RWPE1 (cell line): ENCODE measurements at places on chromosomes 2 and 18.

DNA sequence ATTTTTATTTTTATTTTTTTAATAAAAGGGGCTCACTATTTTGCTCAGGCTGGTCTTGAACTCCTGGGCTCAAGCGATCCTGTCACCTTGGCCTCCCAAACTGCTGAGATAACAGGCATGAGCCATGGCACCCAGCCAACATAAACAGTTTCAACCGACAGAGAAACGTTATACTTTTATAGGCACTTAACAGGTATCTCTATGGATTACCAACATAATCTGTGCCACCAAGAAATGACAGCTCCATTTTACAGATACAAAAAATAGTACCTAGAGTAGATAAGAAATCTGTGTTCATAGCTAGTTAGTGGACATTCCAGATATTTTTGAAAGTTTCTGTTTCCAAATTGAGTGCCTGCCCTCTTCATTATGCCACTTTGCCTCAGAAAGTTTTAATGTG, 1316.7 kb downstream of the LRP1B start:
- DNase-seq = no peak

DNA sequence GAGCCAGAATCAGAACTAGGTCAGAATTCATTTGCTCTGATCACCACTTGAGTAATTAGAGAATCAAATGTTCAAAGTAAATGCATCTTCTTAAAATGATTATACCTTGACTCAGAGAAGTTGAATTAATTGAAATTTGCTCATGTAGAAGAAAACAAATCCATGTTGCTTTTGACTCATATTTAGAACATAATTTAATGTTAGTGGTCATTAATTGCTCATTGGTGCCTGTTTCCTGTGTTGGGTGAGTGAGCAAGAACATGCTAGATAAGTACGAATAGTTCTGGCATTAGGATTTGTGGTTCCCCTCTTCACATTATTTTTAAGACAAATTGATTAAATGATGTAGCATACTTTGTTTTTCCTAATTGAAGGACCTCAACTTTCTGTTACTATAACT, 19.0 kb downstream of the ACVR2A start:
- no peak for DNase-seq

- no peak for DNase-seq
These were observed 122.5 kb downstream of the FIGN start for GRCh38 chr2:163613266-163613731.

- DNase-seq = no peak
These were observed 61.6 kb downstream of the SOWAHC start for GRCh38 chr2:109675666-109676345.

GRCh38 chr2:70772486-70773155, 4.6 kb upstream of the ADD2 start:
- DNase-seq = no peak

GRCh38 chr18:67484458-67484857, 32.1 kb downstream of the DSEL start:
- DNase-seq = no peak

DNA sequence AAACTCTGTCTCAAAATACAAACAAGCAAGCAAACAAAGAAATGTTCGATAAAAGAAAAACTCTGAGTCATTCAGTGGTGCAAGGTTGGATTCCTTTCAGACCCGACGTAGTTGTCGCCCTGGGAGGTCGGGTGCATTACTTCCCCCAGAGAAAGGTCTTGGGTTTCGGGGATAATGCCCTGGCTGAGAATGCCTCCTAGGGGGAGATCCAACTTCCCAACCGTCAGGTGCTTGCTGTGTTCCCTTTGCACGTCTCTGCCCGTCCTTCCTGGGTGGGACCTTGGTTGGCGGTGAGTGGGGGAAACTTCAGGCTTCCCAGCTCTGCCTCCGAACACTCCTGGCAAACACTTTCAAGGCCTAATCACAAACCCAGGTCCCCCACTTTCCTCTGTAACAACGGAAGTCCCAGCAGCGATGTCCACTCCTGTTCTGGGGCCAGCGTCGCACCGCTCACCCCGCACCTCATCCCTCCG, 609 bp downstream of the TPGS2 start:
- peak; percentile 8 for DNase-seq

DNA sequence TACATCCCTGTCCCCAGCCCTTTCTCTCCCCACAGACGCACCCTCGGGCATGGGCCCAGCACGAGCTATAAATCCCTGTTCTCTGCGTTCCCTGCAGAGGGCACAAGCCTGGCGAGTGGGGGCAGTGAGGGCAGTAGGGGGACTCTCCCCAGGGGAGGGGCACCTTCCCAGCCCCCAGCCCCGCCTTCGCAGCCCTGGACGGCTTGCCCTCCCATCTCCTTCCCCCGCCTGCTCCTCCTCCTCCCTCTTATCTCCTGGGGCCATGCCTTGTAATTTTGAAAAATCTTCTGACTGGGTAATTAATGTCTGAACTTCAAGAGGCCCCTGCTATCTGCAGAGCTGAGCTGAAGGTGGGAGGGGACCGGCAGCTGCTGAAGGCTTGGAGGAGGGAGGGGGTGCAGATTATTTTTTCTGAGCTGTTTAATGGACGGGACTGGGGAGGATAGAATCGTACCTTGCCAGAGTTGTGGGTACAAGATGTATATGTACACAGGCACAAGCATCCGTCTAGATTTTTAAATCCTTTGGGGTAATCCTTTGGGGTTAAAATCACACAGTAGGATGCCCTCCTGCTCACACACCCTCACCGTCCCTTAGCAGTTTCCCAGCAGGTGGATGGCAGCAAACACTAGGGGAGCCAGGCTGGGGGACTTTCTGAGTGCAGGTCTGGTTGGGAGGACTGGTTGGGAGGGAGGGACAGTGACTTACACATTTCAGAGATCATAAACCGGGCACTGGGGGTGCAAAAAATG, 121.9 kb downstream of the SMAD7 start:
- DNase-seq = no peak

GRCh38 chr2:236657801-236658200, 88.2 kb downstream of the ACKR3 start:
- DNase-seq = no peak

GRCh38 chr2:182784777-182785176, 68.7 kb downstream of the DNAJC10 start:
- peak; percentile 8 for DNase-seq

DNA sequence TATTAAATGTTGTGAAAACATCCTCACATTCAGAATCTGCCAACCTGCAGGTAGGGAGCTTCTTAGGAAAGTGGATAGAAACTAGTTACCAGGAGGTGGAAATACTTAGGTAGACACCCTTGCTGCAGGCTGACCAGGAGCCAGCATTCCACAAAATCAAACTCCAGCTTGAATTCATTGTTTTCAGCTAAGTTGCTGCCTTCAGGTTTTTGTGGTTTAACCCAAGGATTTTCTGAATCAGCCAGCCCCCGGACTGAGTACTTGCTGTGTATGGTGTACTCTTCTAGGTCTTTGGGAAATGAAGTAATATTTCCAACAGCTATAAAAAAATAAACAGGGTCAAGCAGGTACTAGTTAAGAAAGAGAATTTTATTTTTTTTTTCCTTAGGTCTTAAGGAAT, 192.1 kb upstream of the CHST9 start:
- DNase-seq = no peak

- DNase-seq = no peak
These were observed 12.6 kb downstream of the NR4A2 start for GRCh38 chr2:156319811-156320485.

DNA sequence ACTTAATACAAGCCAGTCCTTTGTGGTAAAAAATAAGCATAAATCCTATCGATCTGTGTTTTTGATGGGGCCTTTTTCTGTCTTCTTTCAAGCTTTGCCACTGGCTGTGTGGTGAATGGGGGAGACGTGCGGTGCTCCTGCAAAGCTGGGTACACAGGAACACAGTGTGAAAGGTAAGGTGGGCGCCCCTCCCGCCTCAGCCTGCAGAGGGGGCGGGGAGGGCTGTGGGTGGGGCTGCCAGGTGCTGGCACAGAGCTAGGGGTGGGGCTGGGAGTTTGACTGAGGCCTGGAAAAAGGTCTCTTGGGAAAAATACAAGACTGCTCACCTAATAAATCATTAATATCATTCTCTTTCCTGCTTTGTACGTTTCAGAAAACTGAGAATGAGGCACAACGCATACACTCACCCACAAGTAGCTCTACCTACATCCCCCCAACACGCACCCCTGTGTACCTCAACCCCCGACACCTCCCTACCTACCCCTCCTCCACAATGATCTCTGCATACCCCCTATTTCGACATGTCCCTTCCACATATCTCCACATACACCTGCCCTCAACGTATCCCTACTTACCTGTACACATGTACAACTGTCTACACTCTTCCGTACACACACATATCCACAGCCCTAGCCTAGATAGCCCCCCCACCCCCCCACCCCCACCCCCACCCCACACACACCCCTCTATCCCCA, 129.7 kb upstream of the TTC39C start:
- DNase-seq = no peak

DNA sequence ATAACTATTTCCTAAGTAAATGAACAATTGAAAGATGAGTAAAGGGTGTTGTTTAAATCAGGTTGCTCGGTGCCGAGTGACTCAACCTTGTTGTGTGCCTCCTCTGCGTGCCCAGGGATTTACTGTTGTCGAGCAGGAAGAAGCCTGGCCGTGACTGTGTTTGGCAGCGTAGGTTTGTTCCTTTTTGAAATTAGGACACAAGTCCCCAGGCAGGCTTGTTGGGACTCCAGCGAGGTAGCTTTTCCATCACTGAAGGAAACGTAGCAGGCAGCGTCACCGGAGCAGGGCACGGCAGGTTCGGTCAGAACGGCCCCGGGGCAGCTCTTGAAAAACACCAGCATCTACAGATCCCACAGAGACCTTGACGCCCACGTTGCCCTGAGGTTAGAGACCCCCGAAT, 48.6 kb downstream of the TMEM18 start:
- peak; percentile 73 for DNase-seq

DNA sequence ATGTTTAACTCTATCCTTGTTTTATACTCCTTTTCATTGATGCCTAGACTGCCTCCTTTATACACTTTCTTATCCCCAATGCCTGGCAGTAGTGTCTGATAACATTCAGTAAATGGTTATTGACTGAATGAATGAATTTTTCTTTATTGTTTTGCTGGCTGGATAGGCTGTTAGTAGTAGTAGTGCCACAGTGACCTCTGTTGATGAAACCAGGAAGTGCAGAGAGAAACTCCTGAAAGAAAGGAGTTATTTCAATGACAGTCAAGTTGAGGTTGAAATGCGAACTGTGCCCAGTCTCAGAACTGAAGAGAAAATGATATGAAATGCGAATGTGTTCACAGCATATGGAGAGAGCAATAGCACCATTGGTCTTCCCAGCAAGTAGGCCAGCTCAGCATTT, 26.8 kb upstream of the SLC9A2 start:
- DNase-seq = no peak

DNA sequence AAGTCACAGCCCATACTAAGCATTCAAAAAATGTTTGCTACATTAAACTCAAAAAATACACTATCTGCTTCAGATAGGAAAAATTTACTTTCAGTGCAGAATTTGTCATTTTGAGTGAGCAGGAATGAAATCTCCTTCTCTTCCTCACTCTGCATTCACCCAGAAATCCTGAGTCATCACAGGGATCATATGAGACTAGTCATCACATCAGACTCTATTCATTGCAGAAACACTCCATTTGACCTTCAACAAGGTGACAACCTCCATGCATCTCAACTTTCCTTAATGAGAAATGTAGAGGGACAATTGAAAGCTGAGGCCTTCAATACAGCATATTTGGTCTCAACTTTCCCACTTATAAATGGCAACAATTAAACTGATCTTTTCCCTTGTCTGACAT, 130.4 kb upstream of the CYP26B1 start:
- DNase-seq = peak; percentile 9

- DNase-seq = no peak
These were observed 562.9 kb downstream of the ARHGAP15 start for GRCh38 chr2:143692162-143692561.

- no peak for DNase-seq
These were observed 75.9 kb downstream of the TXNL1 start for GRCh38 chr18:56562479-56562878.

GRCh38 chr2:148021059-148021861, at the start of gene MBD5:
Gene MBD5 (plus strand): TSS chr2:148021091.
- DNase-seq = peak; percentile 13

- DNase-seq = peak; percentile 29
These were observed 428.3 kb downstream of the MBD2 start for GRCh38 chr18:53796040-53796729.

DNA sequence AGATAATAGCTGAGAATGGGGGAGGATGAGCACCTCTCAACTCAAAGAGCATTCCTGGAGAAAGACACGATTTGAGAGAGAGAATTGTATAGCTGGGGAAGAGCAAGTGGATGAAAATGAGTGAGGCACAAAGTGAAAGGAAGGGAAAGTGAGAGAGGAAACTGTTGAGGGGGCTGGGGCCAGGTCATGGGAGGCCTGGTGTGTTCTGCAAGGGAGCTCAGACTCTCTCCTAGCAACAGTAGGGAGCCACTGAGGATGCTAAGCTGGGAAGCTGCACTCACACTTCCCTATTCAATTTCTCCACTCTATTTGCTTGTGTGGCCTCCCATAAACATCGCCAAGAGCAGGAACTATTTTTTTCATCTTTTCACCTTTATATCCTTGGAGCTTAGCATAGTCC, 14.8 kb downstream of the EVA1A start:
- DNase-seq = no peak

- no peak for DNase-seq
These were observed 10.8 kb upstream of the ITGA6 start for GRCh38 chr2:172416447-172417058.

DNA sequence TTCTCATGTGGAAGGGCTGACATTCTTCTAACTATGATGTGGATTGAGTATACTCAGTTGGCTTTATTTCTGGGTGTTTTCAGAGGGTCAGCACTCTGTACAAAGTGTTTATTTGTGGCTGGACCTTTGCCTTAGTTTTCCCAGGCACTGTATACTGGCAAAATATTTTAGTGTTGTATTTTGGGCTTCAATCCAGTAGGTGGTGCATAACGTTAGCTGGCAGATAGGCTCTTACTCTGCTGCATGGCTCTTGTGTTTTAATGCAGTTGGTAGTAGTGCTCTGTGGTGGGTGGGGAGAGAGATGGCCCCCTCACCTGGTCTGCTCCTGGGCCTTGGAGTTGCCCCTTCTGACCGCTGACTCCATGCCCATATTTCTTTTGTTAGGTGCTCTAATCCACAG, 75.6 kb upstream of the REG3A start:
- no peak for DNase-seq

DNA sequence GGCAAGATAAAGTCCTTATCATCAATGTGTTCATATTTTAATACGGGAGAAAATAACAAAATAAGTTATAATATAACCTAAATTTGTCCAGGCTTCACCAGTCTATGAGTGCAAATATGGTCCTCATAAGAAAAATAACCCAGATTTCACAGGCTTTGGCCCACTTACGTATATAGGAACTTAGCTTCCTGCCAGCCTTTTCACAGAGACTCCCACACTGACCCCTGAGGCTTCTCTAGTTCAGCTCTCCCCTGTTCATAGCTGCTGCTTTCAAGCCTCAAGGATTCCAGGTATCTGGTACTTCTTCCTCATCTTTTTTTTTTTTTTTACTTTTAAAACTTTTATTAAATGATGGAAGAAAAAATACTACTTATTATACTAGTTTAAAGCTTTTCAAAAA, 74.9 kb upstream of the PELI1 start:
- no peak for DNase-seq

GRCh38 chr18:51236225-51236624, 38.7 kb upstream of the MEX3C start:
- peak; percentile 83 for DNase-seq

- no peak for DNase-seq
These were observed 88.5 kb downstream of the TWIST2 start for GRCh38 chr2:238936162-238937052.

- DNase-seq = no peak
These were observed 20.9 kb downstream of the LYG1 start for GRCh38 chr2:99279969-99280695.
